ENCODE measurements at places on chromosomes 4 and X. TPM values are rescaled to one million over a fixed set of nuclear protein-coding genes. Genes with fewer than 3 reads are reported as not detected.

DNA sequence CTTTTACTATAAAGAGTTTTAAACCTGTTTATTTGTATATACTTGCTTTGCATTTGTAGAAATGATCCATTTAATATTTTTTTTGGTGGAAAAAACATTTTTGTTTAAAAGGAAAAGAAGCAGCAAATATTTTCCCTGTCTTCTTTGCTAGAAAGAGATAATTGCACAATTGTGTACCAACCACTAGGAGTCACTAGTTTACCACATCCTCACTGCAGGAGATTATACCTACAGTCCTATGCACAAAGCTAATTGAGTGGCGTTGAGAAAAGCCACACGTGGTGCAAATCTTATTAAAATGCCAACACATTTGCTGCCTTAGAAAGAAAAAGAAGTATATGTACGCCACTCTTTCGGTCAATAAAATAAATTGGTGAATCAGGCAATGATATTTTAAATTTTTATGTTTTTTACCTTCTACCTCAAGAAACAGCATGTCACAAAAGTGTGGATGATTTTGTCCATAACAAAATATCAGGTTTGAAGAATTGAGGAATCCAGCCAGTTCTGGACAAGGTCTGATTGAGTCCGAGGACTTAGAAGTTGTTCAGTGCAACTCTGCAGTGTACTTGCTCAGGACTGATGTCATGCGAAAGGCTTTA, 102.9 kb downstream of the GRXCR1 start:
- no peak for DNase-seq

DNA sequence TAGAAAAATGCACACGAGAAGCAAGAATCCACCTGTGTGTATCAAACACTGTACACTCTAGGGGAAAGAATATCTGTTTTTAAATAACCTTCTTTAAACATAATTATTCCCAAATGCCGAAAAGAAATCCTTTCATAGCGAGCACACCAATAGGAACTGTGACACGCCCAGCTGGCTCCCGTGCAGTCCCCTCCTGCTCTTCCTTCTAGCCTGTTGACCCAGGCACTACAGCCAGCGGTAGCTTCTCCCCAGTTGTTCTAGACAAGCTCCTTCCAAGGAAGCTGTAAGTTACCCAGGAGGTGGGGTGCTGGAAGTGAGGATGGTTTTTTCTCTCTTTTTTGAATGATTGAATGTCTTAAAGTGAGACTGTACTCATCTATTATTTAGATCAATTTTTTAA, 19.5 kb upstream of the NOCT start:
- no peak for DNase-seq

P2RY4 gene
- polyA plus RNA-seq, result 0.05 TPM

DNA sequence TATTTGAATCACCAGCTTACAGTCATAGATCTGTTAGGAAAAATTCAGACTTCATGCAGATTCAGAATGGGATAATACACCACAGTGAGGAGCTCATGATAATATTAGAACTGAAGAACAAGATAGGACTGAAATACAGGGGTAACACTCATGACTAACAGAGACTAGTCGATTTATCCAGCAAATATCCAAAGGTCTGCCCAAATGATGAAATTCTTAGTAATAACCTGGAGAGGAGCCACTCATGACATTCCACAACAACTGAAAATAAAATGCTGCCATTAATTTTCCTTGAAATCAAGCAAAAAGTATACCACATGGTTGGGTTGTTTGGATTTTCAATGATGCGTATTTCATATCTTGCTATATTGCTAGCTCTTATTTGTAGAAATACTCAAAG, 903.7 kb upstream of the ADGRL3 start:
- DNase-seq, result no peak

DNA sequence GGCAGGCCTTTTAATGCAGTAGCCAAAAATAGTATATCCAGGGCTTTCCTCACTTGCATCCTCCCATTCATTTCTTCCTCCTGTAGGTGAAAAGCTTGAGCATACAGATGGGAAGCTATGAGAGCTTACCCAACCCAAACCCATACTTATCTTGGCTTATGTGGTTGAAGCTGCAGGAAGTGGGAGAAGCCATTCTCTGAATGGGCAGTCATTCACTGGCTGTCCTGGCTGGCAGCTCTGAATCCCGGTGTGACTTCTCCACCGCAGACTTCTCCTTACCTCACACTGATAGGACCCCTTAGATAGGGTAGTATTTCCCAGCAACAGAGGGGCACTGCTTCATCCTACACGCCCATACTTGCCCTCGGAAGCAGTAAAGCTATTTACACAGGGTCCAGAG, 125.4 kb downstream of the AMMECR1 start:
- no peak for DNase-seq

GRCh38 chr4:172838943-172839342, 329.7 kb upstream of the GALNT7 start:
- no peak for DNase-seq

DNA sequence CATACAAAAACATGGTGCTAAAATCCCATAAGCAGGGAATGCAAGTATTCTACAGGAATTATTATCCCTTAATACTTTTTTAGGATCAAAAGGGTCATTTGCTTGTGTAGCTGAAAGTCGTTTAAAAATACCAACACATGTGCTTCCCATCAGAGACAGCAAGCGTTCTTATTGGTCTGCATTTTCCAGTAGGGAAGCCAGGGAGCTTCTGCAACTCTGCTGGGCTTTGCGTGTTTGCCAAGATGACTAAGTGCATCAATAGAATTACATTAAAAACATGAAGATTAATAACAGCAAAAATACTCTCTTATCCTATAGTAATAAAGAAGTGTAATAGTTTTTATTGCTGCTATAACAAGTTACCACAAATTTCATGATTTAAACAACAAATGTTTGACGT, 111.2 kb downstream of the QDPR start:
- DNase-seq, result no peak

TMPRSS11B gene
- 0.05 TPM for polyA plus RNA-seq

GRCh38 chr4:14152834-14153519, 525.5 kb upstream of the BOD1L1 start:
- DNase-seq, result no peak

DNA sequence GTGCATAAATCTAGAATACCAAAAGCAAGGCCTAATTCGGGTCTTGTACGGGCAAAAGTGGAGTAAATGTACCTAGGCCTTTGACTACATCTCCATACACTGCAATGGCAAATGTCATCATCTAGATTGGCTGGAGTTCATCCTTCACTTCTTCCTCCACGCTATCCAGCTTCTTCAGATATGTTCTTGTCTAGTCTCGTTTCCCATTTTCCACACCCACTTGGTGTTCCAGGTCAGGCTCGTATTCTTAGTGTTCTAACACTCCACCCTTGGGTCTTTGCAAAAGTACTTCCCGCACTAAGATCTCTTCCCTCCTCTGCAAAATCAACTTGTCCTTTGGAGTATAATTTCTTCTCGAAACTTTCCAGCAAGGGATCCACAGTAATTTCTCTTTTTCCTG, 1.4 kb downstream of the COQ2 start:
- DNase-seq, result no peak

DNA sequence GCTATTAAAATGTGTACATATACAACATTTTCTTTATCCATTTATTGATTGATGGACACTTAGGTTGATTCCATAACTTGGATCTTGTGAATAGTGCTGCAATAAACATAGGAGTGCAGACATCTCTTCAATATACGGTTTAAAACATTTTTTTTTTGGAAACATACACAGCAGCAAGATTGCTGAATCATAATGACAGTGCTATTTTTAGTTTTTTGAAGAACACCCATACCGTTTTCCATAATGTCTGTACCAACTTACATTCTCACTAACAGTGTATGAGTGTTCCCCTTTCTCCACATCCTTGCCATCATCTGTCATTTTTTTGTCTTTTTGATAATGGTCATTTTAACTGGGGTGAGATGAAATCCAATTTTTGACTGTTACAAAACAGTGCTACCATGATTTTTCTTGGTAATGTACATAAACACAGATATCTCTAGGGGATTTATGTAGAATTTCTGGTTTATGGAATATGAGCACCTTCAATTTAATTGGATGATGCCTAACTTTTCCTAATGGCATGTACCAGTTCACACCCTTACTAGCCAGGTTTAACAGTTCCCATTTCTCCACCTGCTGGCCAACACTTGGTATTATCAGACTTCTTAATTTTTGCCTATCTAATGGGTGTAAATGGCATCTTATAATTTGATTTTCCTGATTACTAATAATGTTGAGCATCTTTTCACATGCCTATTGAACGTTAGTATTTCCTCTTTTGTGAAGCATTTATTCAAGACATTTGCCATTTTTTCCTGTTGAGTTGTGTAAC, 21.0 kb upstream of the TMSB15B start:
- no peak for DNase-seq

DNA sequence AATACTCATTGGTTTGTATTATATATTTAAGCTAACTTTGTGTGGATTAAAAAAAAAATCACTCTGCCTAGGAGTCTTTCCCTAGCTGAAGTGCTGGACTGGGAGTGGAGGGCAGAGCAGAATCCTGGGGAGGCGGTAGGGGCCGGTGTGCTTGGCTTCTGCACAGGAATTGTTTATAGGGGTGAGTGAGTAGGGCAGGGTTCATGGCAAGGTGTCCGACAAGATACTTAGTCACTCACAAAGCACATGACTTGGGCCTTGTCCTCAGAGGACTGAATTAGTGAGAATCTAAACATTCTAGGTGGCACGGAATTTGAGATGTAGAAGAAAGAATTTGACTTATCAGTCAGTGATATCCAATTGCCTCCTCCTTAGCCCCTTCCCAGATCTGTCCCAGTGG, 32.2 kb downstream of the FNIP2 start:
- DNase-seq, result no peak

MAGEB17 gene
- not detected for polyA plus RNA-seq

GRCh38 chrX:16822723-16823122, 36.5 kb downstream of the TXLNG start:
- no peak for DNase-seq

DNA sequence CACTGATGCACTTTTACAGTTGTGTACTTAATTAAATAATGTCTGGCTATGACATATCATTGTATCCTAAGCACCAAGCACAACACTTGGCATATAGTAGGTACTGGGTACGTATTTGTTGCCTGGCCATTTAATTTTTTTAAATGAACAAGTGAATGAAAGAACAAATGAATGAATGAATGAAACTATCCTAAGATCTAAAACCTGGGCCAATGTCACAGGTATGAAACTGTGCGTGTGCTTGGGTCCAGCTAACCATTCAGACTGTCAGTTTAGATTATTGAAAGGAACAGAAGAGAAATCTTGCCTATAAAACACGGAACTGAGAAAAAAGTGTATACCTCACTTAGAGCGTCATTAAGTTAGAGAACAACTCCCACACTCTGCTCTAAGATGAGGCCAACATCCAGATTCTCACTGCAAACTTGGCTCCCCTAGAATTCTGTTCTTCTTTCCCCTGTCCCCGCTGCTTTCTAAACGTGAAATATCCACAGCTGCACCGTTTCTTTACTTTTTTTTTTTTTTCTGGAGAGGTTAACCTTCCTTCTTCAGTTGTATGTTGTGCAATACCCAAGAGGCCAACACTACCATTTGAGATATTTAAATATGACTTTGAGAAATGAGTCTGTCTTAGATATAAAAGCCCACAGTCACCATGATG, 17.3 kb upstream of the SEL1L3 start:
- DNase-seq, result no peak
